Activated CD8-positive, alpha-beta memory T cell treated with anti-CD3 and anti-CD28 coated beads, Interleukin-2, amount 50 U/mL, for 4 hours (primary cell): ENCODE measurements at places on chromosomes 6 and 20.

GRCh38 chr6:161370880-161371279 lies 97.0 kb upstream of the AGPAT4 start:
- peak; percentile 68 for DNase-seq

DNA sequence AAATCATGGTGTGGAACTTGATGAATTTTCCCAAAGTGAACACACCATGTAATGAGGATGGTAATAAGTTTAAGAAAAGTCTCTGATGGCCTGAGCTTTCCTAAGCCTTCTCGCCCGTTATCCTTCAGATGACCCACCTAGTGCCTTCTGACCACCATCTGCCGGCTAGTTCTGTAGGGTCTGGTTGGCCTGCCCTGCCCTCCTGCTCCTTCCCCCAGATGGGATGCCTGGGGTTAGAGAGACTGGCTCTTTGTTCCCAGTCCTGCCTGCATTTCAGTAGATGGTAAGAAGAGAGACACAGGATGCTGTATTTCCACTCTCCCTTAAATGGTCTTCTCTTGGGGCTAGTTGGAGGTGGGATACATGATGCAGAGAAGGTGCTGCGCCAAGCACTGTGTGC lies 43.0 kb downstream of the TIAM2 start:
- DNase-seq: no peak

GRCh38 chr6:32177183-32177787 lies 920 bp upstream of the RNF5 start:
- DNase-seq: peak; percentile 30

DNA sequence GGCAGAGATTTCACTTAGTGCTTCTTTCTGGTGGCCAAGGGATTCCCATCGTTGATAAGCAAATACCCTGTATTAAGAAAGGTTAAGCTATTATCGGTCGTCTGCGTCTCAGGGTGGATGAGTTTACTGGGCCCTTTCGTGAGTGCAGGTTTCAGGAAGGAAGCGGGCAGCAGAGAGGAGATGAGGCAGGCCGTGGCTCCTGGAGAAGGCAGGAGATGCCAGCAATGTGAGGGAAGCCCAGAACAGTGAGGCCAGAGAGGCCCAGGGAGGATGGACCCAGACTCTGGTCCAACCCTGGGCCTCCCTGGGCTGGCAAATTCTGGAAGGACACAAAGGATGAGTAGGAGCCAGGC lies 11.2 kb downstream of the TFEB start:
- no peak for DNase-seq

- no peak for DNase-seq
Observed at GRCh38 chr6:148273962-148274752, 68.5 kb upstream of the SASH1 start.

GRCh38 chr6:90222724-90223198 lies 73.9 kb downstream of the BACH2 start:
- DNase-seq: peak; percentile 65
